ENCODE measurements at places on chromosomes 6 and 20.

DNA sequence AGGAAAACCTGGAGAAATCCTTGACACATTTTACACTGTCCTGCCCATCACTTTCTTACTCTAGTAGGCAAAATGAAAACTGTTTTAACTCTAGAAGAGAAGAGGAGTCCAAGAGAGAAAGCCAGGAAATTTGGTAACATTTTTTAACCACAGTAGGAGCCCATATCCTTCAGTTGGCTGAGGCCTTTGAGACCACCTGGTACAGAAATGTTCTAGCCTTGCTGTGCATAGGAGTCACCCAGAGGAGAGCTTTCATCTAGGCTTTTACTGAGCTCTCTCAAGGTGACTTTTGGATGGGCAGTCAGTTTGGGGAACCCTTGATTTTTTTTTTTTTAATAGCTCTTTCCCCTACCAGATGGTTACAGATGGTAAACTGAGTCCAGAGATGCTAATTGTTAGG is 25.0 kb downstream of the LRRN4 start:
- no peak for DNase-seq

DNA sequence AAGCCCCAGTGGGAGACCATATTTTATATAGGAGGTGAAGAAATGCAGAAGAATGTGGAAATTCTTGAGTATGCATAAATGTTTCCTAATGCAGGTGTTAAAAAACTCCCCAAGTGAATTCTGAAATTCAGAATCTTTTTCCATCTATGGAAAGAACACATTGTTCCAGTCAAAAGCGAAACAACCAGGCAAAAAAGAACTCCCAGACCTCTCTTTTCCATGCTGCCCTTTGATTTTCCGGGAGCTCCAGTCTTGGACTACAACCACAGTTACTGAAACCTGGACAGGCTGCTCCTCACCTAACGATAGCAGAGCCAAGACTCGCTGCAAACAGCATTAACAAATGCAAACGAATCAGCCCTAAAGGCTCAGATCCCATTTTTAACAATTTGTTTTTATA is 108.7 kb upstream of the CNKSR3 start:
- DNase-seq: no peak

GRCh38 chr6:69286331-69286730 is 510.5 kb downstream of the LMBRD1 start:
- no peak for DNase-seq

DNA sequence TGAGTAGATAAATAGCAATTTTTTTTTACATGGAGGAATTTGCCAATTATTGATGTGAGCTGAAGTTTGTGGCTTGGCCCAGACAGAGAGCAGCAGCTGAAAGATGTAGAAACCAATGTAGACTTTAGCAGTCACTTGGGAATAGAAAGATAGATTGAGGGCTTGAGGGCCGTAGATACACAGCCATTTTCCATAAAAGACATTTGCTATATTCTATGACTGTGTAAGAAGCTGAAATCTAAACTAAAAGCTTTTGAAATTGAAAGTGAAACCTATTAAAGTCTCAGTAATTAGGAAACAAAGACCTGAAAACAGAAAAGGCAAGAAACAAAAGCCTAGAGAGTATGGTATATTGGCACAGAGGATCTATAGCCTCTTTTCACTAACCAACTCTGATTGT is 332.7 kb downstream of the CENPW start:
- no peak for DNase-seq

- no peak for DNase-seq
Observed at GRCh38 chr20:36074983-36075382, 79.6 kb upstream of the EPB41L1 start.

- DNase-seq: no peak
Observed at GRCh38 chr6:132614554-132614953, 9.5 kb downstream of the TAAR2 start.

GRCh38 chr6:72855471-72855870 is 233.6 kb downstream of the KCNQ5 start:
- no peak for DNase-seq

DNA sequence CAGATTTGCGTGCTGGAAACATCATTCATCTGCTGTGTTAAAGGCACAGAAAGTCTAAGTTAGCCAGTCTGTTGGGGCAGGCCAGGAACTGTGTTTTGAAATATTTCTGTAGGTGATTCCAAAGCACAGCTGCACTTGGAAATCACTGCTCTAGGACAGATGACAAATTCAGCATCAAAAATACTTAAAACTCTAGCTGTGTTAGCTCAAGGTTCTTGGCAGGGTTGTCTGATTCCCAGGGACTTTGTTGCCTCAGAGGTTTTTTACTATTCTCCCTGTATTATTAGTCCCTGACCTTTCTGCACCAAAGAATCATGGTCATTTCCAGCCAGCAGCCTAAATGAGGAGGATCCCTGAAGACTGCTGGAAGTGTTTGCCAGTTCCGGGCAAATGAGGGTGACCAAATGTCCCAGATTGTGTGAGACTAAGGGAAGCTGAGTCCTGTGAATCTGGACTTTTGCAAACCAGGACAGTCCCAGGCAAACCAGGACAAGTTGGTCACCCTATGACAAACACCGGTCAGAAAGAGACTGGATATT is 84.3 kb upstream of the TMEM30A start:
- DNase-seq: no peak

- DNase-seq: no peak
Observed at GRCh38 chr6:1802491-1803395, 193.0 kb downstream of the FOXC1 start.

DNA sequence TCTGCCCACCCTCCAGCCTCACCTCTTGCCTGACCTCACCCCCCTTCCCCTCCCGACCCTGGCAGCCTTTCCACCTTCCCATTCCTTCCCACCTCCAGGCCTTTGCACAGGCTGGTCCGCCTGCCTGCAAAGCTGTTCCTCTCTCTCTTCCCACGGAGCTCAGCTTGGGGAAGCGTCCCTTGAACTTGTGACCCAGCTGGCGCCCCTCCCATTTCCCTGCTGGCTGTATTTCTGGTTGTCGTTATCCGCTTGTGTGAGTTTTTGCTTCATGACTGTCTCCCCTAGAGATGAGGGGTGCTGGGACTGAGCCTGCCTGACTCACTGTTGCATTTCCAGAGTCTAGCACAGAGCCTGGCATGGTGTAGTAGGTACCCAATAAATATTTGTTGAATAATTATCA is 32.5 kb downstream of the VSTM2L start:
- no peak for DNase-seq

DNA sequence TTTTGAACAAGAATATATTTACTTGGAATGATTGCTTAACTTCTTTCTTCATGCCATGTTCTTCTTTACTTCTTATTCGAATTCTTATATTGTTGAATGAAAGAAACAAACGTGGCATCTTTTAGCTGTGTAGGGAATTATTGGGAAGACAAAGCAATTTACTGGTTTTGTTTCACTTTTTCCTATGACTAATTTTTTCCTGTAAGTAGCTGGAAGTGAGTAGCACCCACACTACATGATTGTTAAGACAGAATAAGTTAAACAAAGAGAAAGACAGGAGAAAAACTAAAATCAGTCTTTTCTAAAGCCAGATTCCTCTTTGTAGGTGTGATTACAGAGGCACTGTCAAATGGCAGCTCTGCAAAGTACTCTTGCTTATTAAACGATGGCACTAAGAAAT is 593.4 kb downstream of the EYS start:
- DNase-seq: no peak

GRCh38 chr6:138092686-138093085 is 14.5 kb downstream of the PERP start:
- DNase-seq: no peak
